ENCODE measurements at places on chromosomes 2 and 18. TPM values are rescaled to one million over a fixed set of nuclear protein-coding genes. Genes with fewer than 3 reads are reported as not detected.
A peak's percentile ranks its signal among the peaks of the same experiment; 100 is the strongest.

The MYO1B gene
- 86.4 TPM for total RNA-seq

The CCDC74B gene
- 1.3 TPM for total RNA-seq

DNA sequence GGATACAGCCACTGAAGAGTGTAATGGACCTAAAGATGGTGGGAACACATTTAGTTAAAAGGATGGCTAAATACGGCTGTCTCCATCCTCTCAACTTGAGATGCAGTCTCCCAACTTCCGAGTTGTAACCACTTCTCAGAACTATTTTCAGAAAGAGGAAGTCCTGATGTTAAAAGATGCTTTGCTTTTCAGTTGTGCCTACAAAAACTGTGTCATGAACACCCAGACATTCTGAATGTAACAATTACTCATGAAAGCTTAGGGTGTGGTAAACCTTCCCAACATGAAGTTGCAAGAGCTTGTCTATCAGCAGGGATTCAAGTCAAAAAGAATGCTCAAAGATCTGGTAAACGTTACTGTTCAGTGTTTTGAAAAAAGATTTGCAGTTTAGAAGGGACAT is 147.9 kb downstream of the DOCK10 start:
- H3K27me3 ChIP-seq: no peaks in the 10 kb centered on the region
- no peak overlapping the region for H3K27ac ChIP-seq
- H3K4me1 ChIP-seq: no peaks in the 10 kb centered on the region
- no peak overlapping the region for H3K4me3 ChIP-seq

DNA sequence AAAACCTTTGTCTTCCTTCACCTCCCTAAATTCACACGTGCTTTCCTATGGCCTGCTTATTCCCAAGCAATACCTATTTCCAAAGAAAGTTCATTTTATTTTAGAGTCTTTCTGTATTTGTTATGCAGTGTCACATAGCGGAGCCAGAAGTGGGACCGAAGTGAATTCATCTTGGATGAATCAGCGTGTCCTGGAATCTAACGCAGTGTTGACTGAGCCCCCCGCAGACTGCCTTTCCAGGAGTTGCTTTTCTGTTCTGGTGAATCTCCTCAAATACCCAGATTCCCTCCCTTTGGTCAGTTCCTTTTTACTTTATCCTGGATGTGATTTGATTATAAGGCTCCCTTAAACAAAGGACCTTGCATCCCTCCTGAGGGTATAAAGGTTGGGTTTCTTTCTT is 10.8 kb downstream of the ALPP start:
- no peak for DNase-seq
- no peaks in the 10 kb centered on the region for H3K4me1 ChIP-seq
- no peaks in the 10 kb centered on the region for H3K36me3 ChIP-seq
- no peak overlapping the region for H3K27ac ChIP-seq
- no peak overlapping the region for H3K4me3 ChIP-seq
- H3K27me3 ChIP-seq: no peaks in the 10 kb centered on the region

GRCh38 chr2:148430101-148430500 is 214.4 kb upstream of the EPC2 start:
- no peak overlapping the region for H3K4me3 ChIP-seq
- no peaks in the 10 kb centered on the region for H3K36me3 ChIP-seq
- no peak overlapping the region for H3K27ac ChIP-seq
- no peaks in the 10 kb centered on the region for H3K27me3 ChIP-seq
- H3K4me1 ChIP-seq: no peaks in the 10 kb centered on the region

- no peak overlapping the region for H3K27ac ChIP-seq
- H3K36me3 ChIP-seq: no peaks in the 10 kb centered on the region
- no peak overlapping the region for H3K4me3 ChIP-seq
- H3K27me3 ChIP-seq: no peaks in the 10 kb centered on the region
These were observed 99.7 kb upstream of the UGP2 start for GRCh38 chr2:63741884-63742579.

DNA sequence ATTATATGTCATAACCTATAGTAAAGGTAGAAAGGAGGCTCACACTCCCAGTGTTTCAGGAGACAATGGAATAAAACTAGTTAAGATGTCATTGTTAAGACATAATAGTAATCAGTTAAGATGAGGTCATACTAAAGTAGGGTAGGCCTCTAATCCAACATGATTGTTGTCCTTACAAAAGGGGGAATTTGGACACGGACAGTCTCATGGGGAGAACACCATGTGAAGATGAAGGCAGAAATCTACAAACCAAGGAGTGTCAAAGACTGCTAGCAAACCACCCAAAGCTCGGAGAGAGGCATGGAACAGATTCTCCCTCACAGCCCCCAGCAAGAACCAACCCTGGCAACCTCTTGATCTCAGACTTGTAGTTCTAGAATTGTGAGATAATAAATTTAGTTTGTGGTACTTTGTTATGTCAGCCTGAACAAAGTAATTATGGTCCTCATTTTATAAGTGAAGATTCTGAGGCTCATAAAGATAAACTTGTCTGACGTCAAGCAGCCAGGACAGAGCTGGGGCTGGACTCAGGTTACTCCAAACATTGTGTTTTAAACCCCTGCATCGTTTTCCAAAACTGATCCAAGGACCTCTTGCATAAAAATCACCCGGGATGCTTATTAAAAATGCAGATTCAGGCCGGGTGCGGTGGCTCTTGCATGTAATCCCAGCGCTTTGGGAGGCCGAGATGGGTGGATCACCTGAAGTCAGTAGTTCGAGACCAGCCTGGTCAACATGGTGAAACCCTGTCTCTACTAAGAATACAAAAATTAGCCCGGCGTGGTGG is 47.8 kb downstream of the CCDC195 start:
- no peak for DNase-seq
- H3K27me3 ChIP-seq: no peaks in the 10 kb centered on the region
- H3K4me1 ChIP-seq: no peaks in the 10 kb centered on the region

- no peak overlapping the region for H3K27ac ChIP-seq
- no peak overlapping the region for H3K4me3 ChIP-seq
- no peaks in the 10 kb centered on the region for H3K36me3 ChIP-seq
- peak; percentile 81 for DNase-seq
These were observed 260.8 kb downstream of the TGIF1 start for GRCh38 chr18:3710712-3711301.

- no peaks in the 10 kb centered on the region for H3K36me3 ChIP-seq
- peaks cover 3% of the 10 kb centered on the region for H3K27me3 ChIP-seq
- no peak overlapping the region for H3K4me3 ChIP-seq
- no peak overlapping the region for H3K27ac ChIP-seq
- H3K4me1 ChIP-seq: no peaks in the 10 kb centered on the region
These were observed 19.1 kb upstream of the VIT start for GRCh38 chr2:36677386-36677785.

DNA sequence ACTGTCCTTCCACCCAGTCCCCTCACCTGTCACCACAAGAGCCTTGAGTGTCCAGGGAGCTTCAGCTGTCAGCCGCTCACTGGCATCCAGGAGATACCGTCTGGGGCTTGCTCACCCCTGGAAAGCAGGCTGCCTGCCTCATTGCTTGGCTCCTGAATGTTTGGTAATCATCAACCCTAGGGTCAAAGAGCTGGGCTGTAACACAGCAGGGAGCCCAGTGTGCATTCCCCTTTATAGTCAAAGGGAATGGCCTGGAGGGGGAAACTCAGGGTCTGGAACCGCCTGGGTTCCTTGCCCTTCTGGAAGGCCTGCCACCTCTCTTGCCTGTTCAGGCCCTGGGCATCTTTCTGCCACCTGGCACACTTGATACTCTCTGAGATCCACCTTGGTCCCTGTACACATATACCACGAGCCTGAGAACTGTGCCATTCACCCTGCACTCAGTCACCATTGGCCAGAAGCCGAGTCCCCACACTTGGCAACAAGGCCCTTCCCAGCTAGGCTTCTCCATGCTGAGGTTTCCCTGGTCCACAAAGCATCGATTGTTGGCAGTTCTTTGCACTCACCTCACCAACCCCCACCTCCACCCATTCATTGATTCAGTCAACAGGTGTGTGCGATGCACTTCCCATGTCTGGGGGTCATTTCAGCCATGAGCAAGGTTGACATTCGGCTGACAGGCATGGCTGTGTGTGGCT is 35.0 kb downstream of the TPRKB start:
- H3K27ac ChIP-seq: no peak overlapping the region
- no peaks in the 10 kb centered on the region for H3K27me3 ChIP-seq
- H3K36me3 ChIP-seq: no peaks in the 10 kb centered on the region
- H3K4me1 ChIP-seq: no peaks in the 10 kb centered on the region
- H3K4me3 ChIP-seq: no peak overlapping the region

- no peak overlapping the region for H3K27ac ChIP-seq
- H3K4me1 ChIP-seq: no peaks in the 10 kb centered on the region
- no peak for DNase-seq
These were observed 257.0 kb downstream of the CLIP4 start for GRCh38 chr2:29372185-29372584.

- no peak overlapping the region for H3K27ac ChIP-seq
- H3K36me3 ChIP-seq: no peaks in the 10 kb centered on the region
- H3K4me3 ChIP-seq: no peak overlapping the region
- no peaks in the 10 kb centered on the region for H3K27me3 ChIP-seq
- no peaks in the 10 kb centered on the region for H3K4me1 ChIP-seq
- DNase-seq: no peak
These were observed 15.3 kb downstream of the CYTIP start for GRCh38 chr2:157428500-157429175.

DNA sequence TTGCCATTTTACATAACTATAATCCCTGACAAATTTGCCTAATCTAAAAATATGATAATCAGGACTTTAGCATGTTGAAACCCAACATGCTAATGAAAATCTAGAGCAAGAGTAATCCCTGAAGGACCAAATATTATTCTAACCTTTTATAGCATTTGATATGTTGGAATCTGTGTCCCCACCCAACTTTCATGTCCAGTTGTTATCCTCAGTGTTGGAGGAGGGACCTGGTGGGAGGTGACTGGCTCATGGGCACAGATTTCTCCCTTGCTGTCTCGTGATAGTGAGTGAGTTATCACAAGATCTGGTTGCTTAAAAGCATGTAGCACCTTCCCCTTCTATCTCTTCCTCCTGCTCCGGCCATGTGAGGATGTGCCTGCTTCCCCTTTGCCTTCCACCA is 59.8 kb downstream of the SH3YL1 start:
- peaks cover 5% of the 10 kb centered on the region for H3K4me1 ChIP-seq
- no peaks in the 10 kb centered on the region for H3K27me3 ChIP-seq
- DNase-seq: no peak
- no peaks in the 10 kb centered on the region for H3K36me3 ChIP-seq
- H3K27ac ChIP-seq: no peak overlapping the region

- H3K4me3 ChIP-seq: no peak overlapping the region
- DNase-seq: no peak
- H3K4me1 ChIP-seq: no peaks in the 10 kb centered on the region
- no peak overlapping the region for H3K27ac ChIP-seq
- no peaks in the 10 kb centered on the region for H3K27me3 ChIP-seq
- H3K36me3 ChIP-seq: no peaks in the 10 kb centered on the region
These were observed 754.9 kb downstream of the RNF144A start for GRCh38 chr2:7672027-7672684.

- no peak overlapping the region for H3K27ac ChIP-seq
- no peaks in the 10 kb centered on the region for H3K36me3 ChIP-seq
- no peaks in the 10 kb centered on the region for H3K4me1 ChIP-seq
These were observed 84.8 kb upstream of the ID2 start for GRCh38 chr2:8597094-8597493.

GRCh38 chr2:139064159-139064558 is 284.0 kb upstream of the NXPH2 start:
- no peak overlapping the region for H3K4me3 ChIP-seq
- H3K4me1 ChIP-seq: no peaks in the 10 kb centered on the region
- H3K36me3 ChIP-seq: no peaks in the 10 kb centered on the region
- H3K27ac ChIP-seq: no peak overlapping the region
- DNase-seq: no peak

DNA sequence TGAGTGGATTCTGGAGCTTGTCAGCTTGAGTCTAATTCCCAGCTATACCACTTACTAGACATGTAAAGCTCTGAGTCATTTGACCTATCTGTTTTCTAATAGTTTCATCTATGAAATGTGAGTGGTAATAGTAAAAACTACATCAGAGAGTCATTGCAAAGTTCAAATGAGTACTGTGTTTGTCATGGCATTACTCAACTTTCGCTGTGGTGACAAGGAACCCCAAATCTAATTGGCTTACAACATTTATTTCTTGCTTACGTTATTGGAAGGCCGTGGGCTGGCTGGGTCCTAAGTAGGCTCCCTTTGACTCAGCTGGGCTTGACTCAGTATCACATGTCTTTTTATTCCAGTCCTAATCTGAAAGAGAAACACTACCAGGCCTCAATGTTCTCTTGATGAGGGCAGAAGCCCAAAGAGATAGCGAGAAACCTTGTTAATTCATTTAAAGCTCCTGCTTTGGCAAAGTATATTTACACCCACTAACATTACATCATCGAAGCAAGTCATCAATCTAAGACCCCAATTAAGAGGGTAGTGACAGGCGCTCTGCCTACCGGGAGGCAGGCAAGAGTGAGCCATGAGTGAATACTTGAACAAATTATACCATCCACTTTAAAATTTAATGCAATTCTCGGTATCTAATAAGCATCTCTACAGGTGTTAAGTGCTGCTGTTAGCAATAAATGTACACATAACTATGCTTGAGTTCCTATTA is 431.8 kb upstream of the SPHKAP start:
- no peaks in the 10 kb centered on the region for H3K4me1 ChIP-seq
- no peak overlapping the region for H3K27ac ChIP-seq
- H3K36me3 ChIP-seq: no peaks in the 10 kb centered on the region
- no peak for DNase-seq
- H3K4me3 ChIP-seq: no peak overlapping the region

Measured in aorta (tissue), 5 donors.